Activated naive CD4-positive, alpha-beta T cell treated with anti-CD3 and anti-CD28 coated beads, Interleukin-2, amount 50 U/mL, for 72 hours (primary cell): ENCODE measurements at places on chromosomes 2 and 18. TPM values are rescaled to one million over a fixed set of nuclear protein-coding genes. Genes with fewer than 3 reads are reported as not detected.

The MALL gene
- total RNA-seq: not detected

The BOLA3 gene
- 96.7 TPM for total RNA-seq

The RTP5 gene
- 0.09 TPM for total RNA-seq

The CRYBA2 gene
- total RNA-seq: not detected

The LRATD1 gene
- total RNA-seq: not detected

The CRYGD gene
- not detected for total RNA-seq
